Skeletal muscle cell (primary cell): ENCODE measurements at places on chromosomes 3 and 15.

DNA sequence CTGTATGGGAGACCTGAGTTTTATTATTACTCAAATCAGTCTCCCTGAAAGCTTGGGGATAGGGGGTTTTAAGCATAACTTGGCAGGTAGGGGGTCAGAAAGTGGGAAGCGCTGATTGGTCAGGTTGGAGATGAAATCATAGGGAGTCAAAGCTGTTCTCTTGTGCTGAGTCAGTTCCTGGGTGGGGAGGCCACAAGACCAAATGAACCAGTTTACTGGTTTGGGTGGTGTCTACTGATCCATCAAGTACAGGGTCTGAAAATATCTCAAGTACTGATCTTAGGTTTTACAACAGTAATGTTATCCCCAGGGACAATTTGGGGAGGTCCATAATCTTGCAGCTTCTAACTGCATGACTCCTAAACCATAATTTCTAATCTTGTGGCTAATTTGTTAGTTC is 17.8 kb upstream of the IQCF6 start:
- DNase-seq, result no peak

DNA sequence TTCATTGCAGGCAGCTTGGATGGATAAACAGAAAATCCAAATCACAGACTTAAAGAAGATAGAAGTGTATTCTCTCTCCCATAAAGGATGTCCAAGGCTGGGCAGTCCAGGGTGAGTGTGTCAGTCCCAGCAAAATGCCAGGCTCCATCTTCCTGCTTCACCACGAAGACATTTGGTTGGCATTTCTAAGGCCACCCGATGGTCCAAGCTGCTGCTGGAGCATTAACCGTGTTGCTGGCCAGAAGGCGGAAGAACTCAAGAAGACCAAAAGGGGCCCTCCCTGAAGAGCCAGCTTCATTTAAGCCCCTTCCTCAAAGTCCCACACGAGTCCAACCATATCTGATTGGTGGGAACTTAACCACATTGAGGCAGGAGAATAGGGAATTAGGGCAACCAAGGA is 3.0 kb upstream of the CYP11A1 start:
- DNase-seq, result no peak

DNA sequence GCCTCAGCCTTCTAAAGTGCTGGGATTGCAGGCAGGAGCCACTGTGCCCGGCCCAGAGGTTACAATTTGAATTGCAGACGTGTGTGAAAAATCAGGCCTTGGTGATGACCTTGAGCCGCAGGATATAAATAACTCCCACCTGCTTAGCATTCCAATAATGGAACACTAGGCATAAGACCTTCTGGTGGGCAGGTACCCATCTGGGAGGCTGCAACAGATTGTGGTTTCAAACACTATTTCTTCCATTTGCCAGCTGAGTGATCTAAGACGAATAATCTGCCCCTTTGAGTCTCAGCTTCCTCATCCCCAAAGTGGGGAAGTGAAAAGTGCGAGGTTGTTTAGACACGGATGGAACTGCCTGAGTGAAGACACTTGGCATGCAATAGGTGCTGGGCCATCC is 47.7 kb upstream of the HERC1 start:
- no peak for DNase-seq

GRCh38 chr3:190424108-190424477 is 25.6 kb downstream of the TMEM207 start:
- DNase-seq, result no peak

DNA sequence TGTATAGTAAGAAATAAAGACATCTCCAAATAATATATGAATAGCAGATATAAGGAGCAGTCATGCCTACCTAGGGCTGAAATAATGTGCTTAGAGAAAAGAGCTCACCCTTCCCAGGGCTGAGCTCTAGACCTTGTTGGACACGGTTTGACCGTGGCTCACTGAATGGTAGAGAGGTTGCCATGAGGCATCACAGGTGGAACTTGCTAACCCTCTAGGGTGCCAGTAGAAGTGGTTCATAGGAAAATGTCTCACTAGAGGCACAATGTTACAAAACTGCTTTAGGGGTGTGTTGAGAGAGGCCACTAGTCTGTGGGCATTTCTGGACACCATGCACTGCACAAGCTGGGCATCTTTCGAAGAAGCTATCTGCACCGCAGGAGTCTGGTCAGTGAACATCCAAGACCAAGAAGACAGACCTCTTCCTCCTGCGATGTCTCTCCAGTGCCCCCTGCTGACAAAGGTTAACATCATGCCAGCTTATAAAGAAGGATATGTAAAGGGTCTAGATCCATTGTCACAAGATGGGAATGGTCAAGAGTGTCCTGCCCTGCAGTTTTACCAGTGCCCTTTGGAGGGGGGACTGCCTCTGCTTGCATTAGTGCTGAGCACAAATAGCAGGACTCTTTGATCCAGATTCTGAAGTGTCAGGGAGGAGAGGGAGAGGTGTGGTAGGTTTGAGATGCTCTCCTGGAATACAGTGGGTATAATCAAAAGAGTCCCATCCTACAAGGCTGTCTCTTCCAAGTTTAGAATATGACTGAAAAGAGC is 266.8 kb downstream of the ZNF385D start:
- peak; percentile 23 for DNase-seq

DNA sequence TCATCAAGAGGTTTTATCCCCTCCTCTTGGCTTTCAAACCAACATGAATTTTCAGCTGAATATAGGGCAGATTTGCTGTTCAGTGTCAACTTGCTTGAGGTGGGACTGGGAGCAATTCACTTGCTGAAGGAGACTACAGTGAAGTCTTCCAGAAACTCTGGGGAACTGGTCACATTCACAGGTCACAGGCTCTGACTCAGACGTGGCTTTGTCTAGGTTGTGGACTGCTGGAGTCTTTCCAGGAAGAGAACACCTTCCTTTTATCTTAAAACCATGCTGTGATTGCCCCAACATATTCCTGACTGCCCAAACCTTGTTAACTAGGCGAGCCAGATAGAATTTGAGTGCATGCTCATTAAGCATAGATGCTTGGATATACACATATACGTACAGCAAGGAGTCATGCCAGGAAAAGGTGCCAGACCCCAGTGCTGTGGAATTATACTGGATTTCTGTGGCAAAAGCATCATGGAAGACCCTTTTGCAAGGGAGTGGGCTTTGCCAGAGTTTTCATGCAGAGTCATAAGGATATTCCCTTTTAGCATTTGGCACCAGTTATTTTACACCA is 399.1 kb upstream of the TBL1XR1 start:
- no peak for DNase-seq

GRCh38 chr15:45427085-45427484 is 48.7 kb upstream of the GATM start:
- DNase-seq, result no peak

DNA sequence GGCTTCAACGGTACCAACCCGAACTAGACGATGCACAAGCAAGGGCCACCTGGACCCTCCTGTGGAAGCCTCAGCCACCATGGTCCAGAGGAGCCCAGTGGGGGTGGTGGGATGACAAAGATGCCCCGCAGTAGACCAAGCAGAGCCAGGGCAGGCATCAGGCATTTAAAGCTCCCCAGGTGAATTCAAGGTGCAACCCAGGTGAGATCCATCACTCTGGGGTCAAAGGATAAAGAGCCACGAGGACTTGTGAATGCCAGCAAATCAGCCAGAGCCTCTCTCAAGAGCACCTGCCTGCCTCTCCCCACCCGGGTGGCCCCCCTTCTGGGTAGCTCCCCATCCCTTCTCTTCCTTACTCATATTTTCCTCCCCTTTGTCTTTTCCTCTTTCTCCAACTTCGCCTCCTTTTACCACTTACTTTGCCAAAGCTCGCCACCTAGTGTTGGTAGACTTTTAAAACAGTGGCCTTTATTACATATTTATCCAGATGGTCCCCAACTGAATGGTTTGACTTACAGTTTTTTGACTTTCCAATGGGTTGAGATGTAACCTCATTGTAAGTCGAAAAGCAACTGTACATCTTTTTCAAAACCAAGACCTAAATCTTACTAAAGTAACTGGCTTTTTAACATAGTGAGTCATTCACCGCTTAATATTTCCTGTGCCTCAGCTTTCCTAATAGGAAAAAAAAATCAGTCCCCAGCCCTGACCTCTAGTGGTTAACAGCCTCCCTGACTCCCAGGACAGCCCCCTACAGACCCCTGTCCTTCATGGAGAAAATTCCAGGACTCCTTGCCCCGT is 18.8 kb downstream of the PLA2G4F start:
- peak; percentile 6 for DNase-seq

DNA sequence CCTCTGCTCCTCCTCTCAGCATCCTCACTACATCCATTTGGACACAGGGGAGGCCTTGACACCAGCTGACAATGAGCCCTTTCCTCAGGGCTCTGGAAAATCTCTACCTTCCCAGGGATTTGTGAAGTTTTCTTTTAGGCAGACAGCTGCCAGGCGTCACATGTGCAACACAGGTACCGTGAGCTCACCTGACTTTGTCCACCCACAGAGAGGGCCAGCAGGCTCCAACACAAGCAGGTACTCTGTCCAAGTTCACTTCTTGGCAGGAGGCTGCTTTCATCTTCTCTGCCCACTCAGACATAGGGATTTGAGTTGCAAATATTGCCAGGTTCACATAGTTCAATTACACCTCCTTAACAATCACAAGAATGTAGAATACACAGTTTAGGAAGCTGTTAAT is 15.3 kb upstream of the MINAR1 start:
- DNase-seq, result no peak

DNA sequence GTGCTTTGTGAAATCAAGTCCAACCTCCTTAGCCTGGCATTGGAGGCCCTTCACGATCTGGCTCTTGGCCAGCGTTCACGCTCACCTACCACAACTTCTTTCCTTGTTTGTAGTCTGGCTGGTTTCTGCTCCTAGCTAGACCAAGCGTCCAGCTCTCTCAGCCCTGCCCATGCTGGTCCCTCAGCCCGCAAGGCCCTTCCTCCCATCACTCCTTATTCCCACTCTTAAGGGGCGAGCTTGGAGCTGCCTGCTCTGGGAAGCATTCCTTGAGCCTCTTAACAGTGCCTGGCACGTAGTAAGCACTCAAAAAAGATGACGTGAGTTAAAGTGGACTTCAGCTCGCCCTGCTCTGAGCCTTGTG is 8.7 kb downstream of the SLC6A6 start:
- DNase-seq, result no peak

DNA sequence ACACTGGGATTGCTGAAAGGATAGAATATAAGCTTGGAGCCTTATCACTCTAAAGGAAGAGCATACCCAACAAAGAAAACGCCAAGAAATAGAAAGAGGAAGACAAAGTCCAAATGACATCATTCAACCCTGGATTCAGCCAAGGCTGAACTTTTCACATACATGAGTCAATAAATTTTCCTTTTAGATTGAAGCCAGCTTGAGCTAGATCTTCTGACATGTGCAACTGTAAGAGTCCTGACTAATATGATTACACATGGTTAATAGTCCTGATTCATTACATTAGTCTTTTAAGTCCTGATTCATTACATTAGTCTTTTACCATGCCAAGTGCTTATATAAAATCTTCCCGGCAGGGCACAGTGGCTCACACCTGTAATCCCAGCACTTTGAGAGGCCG is 13.6 kb upstream of the DENND6A start:
- DNase-seq, result peak; percentile 45

- no peak for DNase-seq
Observed at GRCh38 chr15:45023659-45024225, 747 bp downstream of the SORD start.

DNA sequence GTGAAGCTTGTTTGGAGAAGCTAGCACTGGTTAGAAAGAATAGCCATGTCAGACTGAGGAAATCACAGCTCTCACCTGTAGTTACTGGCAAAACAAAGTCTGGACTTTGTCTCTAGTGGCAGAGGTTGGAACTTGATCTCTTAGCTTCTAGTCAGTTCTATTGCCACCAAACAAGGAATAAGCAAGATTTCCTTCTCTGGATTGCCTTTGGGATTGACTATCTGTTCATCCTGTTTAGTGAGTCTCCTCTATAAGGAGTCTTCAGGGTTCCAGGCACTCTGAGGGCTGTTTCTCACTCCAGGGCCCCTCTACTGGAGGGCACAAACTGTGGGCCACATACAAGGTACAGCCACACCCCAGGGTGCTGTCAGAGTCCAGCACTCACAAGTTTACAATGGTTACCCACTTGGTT is 426.6 kb upstream of the THBS1 start:
- no peak for DNase-seq

- no peak for DNase-seq
Observed at GRCh38 chr15:34804113-34804512, 8.8 kb upstream of the ACTC1 start.

- no peak for DNase-seq
Observed at GRCh38 chr3:31319332-31319731, 213.4 kb upstream of the STT3B start.

DNA sequence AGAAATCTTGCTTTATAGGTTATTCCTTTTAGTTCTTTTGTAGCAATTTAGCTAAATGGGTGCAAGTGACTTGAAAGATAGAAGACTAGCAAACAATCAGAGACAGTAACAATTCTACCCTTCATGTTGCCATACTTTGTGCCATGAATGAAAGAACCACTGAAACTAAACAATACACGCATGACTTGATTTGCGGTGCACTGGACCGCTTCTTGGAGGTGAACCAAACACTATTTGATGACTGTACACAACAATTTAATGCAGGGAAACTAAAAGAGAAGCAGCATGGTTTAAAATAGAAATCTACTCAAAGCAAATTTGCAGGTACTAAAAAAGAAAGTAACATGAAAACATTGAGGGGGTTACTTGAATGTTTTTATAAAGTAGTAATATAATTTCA is 331.0 kb upstream of the RARB start:
- DNase-seq, result no peak

GRCh38 chr15:68558318-68559305 is 20.2 kb upstream of the CORO2B start:
- no peak for DNase-seq

GRCh38 chr3:20108869-20109268 is 68.6 kb downstream of the KAT2B start:
- DNase-seq, result no peak

GRCh38 chr3:88440701-88441100 is 290.9 kb downstream of the C3orf38 start:
- no peak for DNase-seq

DNA sequence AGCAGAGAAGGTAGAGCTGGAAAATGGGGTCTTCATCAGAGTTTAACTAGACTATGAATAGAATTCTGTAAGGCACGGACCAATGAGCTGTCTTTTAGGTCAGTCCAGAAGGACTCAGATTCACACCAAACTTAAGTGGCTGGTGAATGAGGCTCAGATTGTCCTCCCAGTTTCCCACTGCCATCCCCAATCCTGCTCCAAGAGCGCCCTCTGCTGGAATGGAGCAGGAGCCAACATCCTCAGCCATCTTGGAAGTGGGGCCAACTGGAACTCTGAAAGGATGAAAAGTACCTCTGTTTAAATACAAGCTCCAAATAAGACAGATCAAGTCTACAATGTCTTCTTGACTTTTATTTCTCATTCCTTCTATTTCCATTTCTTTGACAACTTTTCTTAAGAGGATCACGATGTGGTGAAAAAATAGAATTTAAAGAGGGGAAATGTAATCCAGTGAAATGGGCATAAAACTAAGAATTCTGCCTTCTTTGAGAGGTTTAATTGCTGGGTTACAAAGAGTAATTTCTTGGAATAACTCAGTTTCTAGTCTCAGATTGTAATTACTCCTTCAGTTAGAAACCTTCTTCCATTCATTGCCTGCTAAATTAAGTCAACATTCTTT is 217.1 kb upstream of the TPRG1 start:
- DNase-seq, result peak; percentile 72
